GM03348 (cell line): ENCODE measurements at places on chromosomes 4 and X.

DNA sequence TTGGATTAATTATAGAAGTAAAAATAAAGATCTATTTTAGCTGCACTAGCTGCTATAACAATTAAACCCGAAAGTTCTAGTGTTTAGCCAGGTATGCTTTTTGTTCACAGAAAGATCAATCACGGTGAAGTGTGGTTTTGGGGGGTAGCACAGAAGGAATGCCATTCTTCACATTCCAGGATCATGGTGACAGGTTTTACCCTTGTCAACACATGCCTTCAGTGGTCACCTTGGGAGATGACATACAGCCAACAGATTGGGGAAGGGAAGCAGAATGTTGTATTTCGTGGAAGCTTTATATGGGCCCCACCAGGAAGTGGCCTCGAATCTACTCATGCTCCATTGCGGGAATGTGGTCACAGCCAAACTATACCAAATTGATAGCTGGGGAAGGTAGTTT, 753.6 kb downstream of the RAPGEF2 start:
- no peak for DNase-seq

DNA sequence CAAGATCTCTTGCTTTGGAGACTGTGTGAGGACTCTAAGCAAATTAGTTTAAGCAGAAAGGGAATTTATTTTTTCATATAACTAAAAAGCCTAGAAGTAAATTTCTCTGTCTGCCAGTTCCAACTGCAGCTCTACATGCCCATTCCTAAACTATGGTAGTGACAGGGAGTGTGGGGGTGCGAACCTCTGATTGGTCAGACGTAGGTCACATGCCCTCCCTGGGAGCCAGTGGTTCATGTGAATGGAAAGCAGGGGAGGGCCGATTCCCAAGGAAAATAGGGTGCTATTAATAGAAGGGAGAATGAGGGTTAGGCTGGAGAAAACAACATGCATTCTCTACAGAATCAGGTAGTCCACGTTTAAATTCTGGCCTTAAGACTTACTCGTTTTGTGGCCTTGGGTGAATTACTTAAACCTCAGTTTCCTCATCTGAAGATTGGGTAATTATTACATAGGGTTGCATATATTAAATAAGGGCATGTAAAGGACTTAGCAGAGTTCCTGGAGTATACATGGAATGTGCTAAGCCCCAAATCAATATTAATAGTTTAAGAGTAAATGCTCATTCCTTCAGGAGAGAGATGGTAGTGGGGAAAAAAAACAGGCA, 7.2 kb downstream of the RAB33B start:
- DNase-seq: no peak

GRCh38 chrX:42128587-42128986, 205.2 kb upstream of the CASK start:
- DNase-seq: no peak

- no peak for DNase-seq
These were observed 110.7 kb downstream of the ZNF827 start for GRCh38 chr4:145827885-145828284.

GRCh38 chr4:128162434-128162833, 101.3 kb downstream of the LARP1B start:
- no peak for DNase-seq

DNA sequence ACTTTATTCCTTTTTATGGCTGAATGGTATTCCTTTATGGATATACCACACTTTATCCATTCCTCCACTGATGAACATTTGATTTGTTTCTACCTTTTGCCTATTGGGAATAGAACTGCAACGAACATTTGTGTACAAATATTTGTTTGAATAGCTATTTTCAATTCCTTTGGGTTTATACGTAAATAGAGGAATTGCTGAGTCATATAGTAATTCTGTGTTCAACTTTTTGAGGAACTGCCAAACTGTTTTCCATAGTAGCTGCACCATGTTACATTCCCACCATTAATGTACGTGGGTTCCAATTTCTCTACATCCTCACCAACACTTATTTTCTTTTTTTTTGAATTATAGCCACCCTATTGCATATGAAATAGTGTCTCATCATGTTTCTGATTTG, 156.5 kb upstream of the ATP6AP2 start:
- DNase-seq: no peak

DNA sequence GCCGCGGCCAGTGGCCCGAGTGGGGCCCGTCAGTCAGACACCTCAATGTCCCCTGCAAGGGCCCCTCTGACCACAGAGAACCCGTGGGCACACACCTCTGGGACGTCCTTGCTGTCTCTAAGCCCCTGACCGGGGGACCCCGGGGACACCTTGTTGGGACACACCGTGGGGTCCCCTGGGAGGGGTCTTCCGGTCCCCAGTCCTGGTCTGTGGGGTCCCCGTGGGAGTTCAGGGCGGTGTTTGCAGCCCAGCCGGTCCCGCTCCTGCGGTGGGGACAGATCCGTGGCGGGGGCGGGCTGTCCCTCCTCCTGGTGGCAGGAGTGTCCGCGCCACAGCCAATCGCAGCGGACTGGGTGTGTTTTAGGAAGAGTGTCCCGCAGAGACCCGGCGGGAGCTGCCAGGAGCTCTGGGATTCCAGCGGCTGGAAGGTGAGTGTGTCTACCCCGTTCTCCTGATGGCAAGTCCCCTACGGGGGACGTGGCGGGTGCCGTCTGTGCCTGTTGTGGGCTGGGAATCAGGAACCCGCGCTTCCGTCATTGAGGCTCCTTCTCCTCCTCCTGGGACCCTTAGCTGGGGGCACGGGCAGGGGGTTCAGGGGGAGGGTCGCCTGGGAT, 5.1 kb upstream of the PLCXD1 start:
- DNase-seq: peak; percentile 91

GRCh38 chrX:30971774-30972603, 82.9 kb upstream of the TAB3 start:
- peak; percentile 52 for DNase-seq

- no peak for DNase-seq
These were observed 30.6 kb downstream of the RFC1 start for GRCh38 chr4:39335566-39335965.

- DNase-seq: no peak
These were observed 129.6 kb downstream of the DCLK2 start for GRCh38 chr4:150207871-150208270.

DNA sequence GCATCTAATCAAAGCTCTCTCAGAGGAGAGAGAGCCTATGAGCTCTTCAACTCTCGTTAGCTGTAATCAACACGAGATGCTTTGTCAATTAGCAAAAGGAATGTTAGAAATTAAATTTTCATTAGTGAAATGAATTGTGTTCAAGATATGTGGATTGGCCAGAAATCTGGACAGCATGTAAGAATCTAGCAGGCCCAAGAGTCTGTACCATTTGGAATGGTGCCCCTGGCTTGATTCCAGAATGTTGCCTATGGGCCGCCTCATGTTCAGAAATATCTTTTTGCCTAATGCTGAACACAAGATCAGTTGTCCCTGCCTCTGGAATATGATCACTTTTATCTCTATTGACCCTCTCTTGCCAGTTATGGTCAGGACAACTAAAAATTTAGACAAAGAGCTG, 88.2 kb downstream of the RBM46 start:
- DNase-seq: no peak

- peak; percentile 34 for DNase-seq
These were observed 107.3 kb downstream of the AMMECR1 start for GRCh38 chrX:110210417-110211139.

GRCh38 chr4:137543648-137544047, 11.4 kb upstream of the PCDH18 start:
- no peak for DNase-seq

DNA sequence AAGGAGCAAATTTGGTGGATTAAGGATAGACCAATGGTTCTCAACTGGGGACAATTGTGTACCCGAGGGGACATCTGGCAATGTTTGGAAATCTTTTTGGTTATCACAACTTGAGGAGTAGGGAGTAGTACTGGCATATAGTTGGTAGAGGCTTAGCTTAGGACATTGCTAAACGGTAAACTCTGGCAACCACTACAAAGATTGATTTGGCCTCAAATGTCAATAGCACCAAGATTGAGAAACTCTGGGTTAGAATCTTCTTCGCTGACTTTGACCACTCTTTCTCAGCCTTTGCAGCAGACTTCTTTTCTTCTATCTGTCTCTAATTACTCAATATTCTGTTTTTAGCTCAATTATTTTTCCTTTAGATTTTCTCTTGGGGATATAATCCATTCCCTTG, 1.5 kb upstream of the NBDY start:
- DNase-seq: no peak

GRCh38 chrX:154485150-154486051, 1.0 kb downstream of the UBL4A start:
- no peak for DNase-seq
